ENCODE measurements at places on chromosomes 7 and 10.

- DNase-seq, result no peak
Observed at GRCh38 chr7:41205600-41205999, 497.3 kb downstream of the INHBA start.

DNA sequence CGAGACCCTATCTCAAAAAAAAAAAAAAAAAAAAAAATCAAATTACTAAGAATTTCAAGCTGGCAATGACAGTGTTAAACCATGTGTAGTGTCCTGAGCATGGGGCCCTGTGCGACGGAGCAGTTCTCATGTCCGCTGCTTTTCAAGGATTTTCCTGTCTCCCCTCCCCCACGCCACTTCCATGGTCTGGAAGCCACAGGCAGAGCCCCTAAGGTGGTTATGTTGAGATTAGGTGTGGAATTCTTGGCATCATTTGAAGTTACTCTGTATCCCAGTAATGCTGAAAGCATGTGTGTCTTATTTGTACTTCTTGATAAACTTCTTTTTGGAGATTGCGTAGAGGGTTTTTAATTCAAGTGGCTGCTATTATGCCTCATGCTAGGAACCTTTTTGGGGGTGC, 65.2 kb downstream of the PFKFB3 start:
- no peak for DNase-seq

GRCh38 chr10:99394256-99394655, 36.2 kb downstream of the GOT1 start:
- no peak for DNase-seq

DNA sequence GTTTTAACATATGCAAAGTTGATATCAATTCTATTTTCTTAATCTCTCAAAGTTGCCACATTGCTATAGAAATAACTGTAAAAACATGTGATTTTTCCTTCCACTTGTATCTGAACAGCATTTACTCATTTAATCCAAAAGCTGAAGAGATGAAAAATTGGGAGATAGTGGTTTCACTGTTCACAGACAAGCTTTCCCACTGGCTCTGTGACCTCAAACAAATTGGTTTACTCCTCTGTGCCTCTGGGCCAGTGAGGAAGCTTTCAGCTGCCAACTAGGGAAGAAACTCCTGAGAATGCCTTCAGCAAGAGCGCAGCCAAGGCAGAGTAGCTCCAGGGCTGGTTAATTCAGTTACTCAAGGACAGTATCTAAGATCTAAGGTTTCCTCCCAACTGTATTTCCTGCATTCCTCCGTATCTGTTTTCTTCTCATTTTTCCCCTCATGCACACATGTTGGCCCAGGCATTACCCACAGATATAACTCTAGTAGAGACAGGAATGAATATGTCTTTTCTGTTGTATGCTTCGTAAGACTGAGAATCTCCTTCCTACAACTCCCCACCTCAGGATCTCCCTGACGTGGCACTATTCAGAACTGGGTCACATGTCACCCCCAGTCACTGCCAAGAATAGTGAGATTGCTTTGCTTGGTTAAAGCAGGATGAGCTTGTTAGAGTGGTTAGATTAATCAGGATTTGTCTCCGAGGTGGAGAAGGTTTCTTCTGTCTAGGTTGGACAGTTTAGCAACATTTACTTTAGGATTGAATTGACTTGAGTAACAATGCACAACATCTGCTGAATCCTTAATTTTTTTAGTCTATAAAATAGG, 315.7 kb downstream of the NRG3 start:
- DNase-seq, result peak; percentile 27

DNA sequence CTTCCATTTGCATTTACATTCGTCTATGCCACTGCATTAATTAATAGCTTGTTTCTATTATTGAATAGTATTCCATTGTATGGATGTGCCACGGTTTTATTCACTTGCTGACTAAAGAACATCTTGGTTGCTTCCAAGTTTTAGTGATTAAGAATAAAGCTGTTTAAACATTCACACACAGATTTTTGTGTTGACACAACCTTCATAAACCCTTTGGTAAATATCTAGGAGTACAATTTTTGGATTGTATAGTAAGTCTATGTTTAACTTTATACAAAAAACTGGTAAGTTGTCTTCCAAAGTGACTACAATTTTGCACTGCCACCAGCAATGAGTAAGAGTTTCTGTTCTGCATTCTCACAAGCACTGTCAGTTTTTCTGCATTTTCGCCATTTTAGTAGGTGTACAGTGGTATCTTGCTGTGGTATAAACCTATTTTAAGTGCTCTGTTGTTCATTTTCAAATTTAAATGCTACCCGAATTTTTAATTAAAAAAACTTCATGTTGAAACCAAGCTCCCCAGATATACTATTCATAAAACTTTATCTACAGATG, 121.4 kb downstream of the RNF133 start:
- DNase-seq, result no peak

- no peak for DNase-seq
Observed at GRCh38 chr10:82888809-82889455, 1013.9 kb downstream of the NRG3 start.

- no peak for DNase-seq
Observed at GRCh38 chr10:49333192-49333591, 34.2 kb downstream of the C10orf71 start.
